ENCODE measurements at places on chromosomes 16 and 17. TPM values are rescaled to one million over a fixed set of nuclear protein-coding genes. Genes with fewer than 3 reads are reported as not detected.

The GSG1L gene
- total RNA-seq = 14.7 TPM

- no peak for DNase-seq
These were observed 24.4 kb upstream of the ST6GALNAC1 start for GRCh38 chr17:76667786-76668453.

GRCh38 chr17:33464669-33465280, 171.7 kb upstream of the ASIC2 start:
- no peak for DNase-seq

The NXPH3 gene
- 16.4 TPM for total RNA-seq

DNA sequence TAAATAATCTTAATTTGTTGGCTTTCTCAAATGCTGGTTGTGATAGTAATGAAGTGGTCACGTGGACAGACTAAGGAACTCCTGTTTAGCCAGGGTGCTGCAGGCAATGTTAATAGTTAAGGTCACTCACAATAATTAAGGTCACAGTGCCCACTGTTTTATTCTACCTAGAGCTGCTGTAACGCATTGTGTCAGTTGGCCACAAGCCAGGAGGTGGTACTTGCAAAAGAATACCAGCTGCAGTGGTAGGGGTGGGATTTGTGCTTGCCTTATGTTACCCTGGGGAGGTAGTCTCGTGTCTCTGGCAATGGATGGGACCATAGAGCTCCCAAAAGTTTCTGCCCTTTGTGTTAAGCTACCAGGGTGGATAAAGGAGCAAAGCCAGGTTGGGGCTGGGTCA, 969.1 kb upstream of the CDH8 start:
- no peak for DNase-seq

DNA sequence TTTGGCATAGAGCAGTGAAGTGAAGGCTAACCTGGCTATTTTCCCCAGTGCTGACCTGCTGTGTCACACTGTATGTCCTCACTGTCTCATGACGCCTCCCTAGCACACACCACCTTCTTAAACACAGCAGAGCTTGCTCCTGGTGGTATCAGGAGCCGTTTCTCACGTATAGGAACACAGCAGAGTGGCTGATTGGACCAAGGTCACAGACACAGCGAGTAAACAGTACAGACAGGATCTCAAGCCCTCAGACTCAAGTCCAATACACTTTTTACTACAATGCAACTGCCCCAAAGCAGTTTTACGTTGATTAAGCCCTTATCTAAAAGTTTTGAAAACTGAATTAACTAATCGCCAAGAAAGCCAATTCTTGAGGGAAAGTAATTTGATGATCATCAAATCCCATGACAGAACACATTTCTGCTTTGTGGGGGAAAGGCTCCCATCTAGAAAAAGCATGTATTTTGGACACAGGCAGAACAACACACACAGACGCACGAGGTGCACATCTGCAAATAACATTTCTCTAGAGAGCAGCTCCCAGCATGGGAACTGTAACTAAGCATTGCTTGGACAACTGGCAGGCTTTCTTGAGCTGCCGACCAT, 15.2 kb downstream of the ARHGAP17 start:
- no peak for DNase-seq

DNA sequence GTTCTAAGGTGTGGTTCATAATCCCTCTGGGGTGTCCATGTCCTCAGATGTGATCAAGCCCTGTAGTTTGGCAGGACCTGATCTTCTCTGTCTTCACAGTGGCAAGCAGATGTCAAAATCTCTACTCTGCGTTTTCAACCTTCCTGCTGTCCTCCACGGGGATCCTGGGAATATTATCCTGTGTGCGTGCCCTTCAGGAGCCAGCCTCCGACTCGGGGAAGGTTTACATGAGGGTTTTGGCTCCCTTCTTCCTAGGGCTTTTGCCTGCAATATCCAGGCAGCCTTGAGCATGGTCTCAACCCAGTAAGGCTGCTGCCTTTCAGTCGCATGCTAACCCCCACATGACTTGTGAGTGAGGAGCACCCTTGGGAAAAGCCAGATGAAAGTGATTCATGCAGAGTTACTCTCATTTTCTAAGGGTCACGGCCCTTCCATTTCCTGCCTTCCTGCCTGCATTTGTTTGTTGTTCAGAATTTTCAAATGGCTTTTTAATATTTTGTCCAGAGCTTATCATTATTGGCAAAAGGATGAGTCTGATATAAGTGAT, 202.2 kb upstream of the CHMP6 start:
- no peak for DNase-seq

The NRN1L gene
- total RNA-seq = not detected
